Small intestine (tissue), 16 donors: ENCODE measurements at places on chromosomes 4 and X.

GRCh38 chr4:120218981-120219380 lies 152.3 kb upstream of the MAD2L1 start:
- DNase-seq, result no peak

DNA sequence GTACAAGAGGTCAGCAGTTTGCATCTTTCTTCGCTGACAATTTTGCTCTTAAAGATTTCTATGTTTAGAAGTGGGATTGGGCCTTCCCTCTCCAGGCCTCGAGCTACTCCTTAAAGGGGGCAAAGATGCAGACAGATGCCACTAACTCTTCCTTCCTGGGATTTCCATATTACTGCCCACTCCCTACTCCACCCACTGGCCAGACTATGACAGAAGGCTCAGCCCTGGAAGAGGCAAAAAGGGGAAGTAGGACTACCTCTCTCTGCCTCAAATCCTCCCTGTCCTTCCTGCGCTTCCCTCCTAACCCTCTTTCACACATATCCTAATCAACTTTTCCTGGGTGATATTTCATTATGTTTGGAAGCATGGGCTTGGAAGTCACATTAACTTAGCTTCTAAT lies 58.3 kb downstream of the EVC2 start:
- DNase-seq, result no peak

- DNase-seq, result no peak
These were observed 92.0 kb upstream of the TNIP3 start for GRCh38 chr4:121255986-121256750.

- DNase-seq, result no peak
These were observed 31.3 kb upstream of the ANXA5 start for GRCh38 chr4:121728066-121728465.

DNA sequence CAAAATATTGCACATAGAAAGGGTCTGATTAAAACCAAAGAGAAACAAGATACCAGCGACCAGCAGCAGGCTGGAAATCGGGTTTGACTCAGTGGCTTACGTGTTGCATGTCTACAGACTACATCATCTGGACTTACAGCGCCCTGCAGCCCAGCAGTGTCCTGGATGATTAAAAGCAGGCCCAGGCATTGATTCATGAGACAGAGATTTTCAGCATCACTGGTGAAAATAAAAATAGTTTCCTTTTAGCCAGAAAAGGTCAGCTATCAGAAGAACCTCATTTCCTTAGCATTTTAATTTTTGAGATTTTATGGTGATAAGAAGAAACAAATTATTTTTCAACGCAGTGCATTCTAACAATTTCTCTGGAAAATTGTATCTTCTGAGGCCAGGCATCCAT lies 190.6 kb downstream of the PTTG2 start:
- no peak for DNase-seq

GRCh38 chr4:100076753-100077152 lies 113.5 kb downstream of the DDIT4L start:
- DNase-seq, result no peak
